H1 (cell line): ENCODE measurements at places on chromosomes 1 and 21.

GRCh38 chr1:114336360-114336759, 174.6 kb downstream of the TRIM33 start:
- no peak overlapping the region for H3K27ac ChIP-seq
- peak; percentile 4 for DNase-seq
- H3K4me1 ChIP-seq: no peaks in the 10 kb centered on the region
- no peaks in the 10 kb centered on the region for H3K36me3 ChIP-seq
- H3K4me3 ChIP-seq: no peak overlapping the region

DNA sequence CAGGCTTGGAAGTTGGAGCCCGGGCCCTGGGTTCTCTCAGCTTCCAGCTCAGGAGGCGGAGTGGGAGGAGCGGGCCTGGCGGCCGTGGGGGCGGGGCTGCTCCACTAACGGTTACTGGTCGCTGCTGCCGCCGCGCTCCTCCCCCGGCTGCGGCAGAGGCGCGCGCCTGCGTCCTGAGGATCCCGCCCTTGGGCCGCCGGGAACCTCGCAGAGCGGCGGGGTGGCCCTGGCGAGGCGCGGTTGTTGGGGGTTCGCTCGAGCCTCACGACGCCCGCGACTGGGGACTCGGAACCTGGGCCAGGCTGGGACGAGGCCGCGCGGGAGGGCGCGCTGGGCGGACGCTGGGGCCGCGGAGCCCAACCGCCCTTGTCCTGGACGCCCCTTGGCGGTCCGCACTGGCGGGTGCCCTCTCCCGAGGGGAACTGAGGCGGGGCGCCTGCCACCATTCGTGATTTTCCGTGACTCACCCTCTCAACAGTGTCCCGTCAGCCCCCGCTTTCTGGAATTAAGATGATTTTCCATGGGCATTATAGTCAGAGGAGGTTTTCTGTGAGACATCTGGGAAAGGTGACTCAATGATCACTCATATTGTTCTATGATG, 34.1 kb downstream of the OR2G3 start:
- peak; percentile 44 for DNase-seq
- H3K4me3 ChIP-seq: peak overlapping the region; percentile 8; the same call in 1 of the 2 replicates
- H3K4me1 ChIP-seq: peaks cover 5% of the 10 kb centered on the region; the same call in 1 of the 2 replicates

- H3K27me3 ChIP-seq: no peaks in the 10 kb centered on the region
- no peak overlapping the region for H3K4me3 ChIP-seq
- peaks cover 11% of the 10 kb centered on the region for H3K4me1 ChIP-seq
- no peaks in the 10 kb centered on the region for H3K36me3 ChIP-seq
- no peak for DNase-seq
- H3K27ac ChIP-seq: no peak overlapping the region
These were observed 219.2 kb downstream of the RERE start for GRCh38 chr1:8598060-8598724.

DNA sequence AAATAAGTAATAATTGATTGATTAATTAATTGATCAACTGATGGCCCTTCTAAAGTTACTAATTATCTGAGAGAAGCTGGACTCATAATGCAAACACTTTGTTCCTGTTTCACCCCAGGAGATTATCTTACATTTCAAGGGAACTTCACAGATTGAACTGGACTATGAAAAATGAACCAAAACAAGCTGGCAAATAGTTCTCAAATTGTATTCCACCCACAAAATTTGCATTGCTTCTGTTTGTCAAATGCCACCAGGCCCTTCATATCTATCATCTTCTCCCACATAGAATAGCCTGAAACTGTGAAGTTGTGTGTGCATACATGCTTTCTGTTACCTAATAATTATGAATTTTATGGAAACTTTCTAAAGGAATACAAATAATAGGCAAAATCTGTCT, 104.0 kb downstream of the ZNF281 start:
- peaks cover 15% of the 10 kb centered on the region for H3K27me3 ChIP-seq
- peaks cover 2% of the 10 kb centered on the region; the same call in 1 of the 2 replicates for H3K4me1 ChIP-seq
- no peak for DNase-seq
- no peak overlapping the region for H3K4me3 ChIP-seq
- no peak overlapping the region for H3K27ac ChIP-seq

- no peaks in the 10 kb centered on the region for H3K36me3 ChIP-seq
- no peak overlapping the region for H3K27ac ChIP-seq
- H3K4me3 ChIP-seq: no peak overlapping the region
- no peaks in the 10 kb centered on the region for H3K4me1 ChIP-seq
These were observed 213.1 kb downstream of the RYR2 start for GRCh38 chr1:237255071-237255470.

GRCh38 chr1:245184779-245185178, 30.0 kb downstream of the KIF26B start:
- H3K27me3 ChIP-seq: no peaks in the 10 kb centered on the region
- DNase-seq: no peak
- H3K4me1 ChIP-seq: peaks cover 6% of the 10 kb centered on the region
- H3K36me3 ChIP-seq: no peaks in the 10 kb centered on the region
- no peak overlapping the region for H3K4me3 ChIP-seq
- no peak overlapping the region for H3K27ac ChIP-seq

- H3K36me3 ChIP-seq: no peaks in the 10 kb centered on the region
- H3K4me1 ChIP-seq: peaks cover 8% of the 10 kb centered on the region
- H3K4me3 ChIP-seq: no peak overlapping the region
- no peaks in the 10 kb centered on the region for H3K27me3 ChIP-seq
- H3K27ac ChIP-seq: no peak overlapping the region
- DNase-seq: no peak
These were observed 8.9 kb upstream of the PDE9A start for GRCh38 chr21:42644223-42645208.

- H3K27me3 ChIP-seq: no peaks in the 10 kb centered on the region
- H3K4me3 ChIP-seq: no peak overlapping the region
- peaks cover 5% of the 10 kb centered on the region for H3K4me1 ChIP-seq
These were observed 8.2 kb upstream of the TGFBR3 start for GRCh38 chr1:91894036-91894761.

DNA sequence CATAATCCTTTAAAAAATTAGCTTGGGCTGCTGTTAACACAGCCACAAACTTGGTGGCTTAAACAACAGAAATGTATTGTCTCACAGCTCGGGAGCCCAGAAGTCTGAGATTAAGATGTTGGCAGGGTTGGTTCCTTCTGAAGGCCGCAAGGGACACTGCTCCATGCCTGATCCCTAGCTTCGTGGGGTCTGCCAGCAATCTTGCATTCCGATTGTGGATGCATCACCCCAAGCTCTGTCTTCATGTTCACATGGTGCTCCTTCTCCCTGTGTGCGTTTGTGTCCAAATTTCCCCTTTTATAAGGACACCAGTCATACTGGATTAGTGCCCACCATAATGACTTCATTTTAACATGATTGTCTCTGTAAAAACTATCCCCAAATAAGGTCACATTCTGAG, 5.0 kb upstream of the HHIPL2 start:
- no peaks in the 10 kb centered on the region for H3K4me1 ChIP-seq
- no peak for DNase-seq
- no peak overlapping the region for H3K4me3 ChIP-seq
- H3K36me3 ChIP-seq: no peaks in the 10 kb centered on the region

DNA sequence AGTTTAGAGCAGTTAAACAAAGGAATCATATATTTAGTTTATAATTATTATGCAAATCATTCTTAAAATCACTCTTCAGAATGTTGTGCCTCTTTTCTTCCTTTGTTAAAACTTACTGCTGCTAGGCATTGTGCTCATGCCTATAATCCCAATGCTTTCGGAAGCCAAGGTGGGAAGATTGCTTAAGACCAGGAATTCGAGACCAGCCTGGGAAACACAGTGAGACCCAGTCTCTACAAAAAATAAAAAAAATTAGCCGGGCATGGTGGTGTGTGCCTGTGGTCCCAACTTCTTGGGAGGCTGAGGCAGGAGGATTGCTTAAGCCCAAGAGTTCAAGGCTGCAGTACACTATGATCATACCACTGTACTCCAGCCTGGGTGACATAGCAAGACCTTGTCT, 33.6 kb downstream of the ZSWIM5 start:
- no peaks in the 10 kb centered on the region for H3K27me3 ChIP-seq
- H3K4me3 ChIP-seq: no peak overlapping the region
- no peaks in the 10 kb centered on the region for H3K36me3 ChIP-seq
- no peaks in the 10 kb centered on the region for H3K4me1 ChIP-seq
- no peak overlapping the region for H3K27ac ChIP-seq

DNA sequence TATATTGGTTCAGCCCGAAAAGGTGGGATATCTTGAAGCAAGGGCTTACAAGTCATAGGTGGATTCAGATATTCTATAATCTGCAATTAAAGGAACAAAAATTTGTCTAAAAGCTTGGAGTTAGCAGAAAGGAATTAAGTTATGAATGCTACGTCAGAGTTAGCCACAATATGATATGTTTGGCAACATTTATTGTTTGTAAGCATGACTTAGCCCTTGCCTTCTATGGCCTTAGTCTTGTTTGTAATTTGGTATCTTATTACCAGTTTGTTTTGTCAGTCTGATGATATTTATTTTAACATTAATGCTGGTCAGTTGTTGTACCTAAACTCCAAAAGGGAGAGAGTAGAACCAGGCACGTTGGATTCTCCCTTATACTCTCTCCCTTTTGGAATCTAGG, 43.1 kb upstream of the SUCO start:
- H3K27ac ChIP-seq: no peak overlapping the region
- DNase-seq: no peak
- no peaks in the 10 kb centered on the region for H3K4me1 ChIP-seq
- H3K36me3 ChIP-seq: no peaks in the 10 kb centered on the region
- no peaks in the 10 kb centered on the region for H3K27me3 ChIP-seq
- H3K4me3 ChIP-seq: no peak overlapping the region

GRCh38 chr1:223462866-223463404, 69.7 kb downstream of the CCDC185 start:
- H3K4me3 ChIP-seq: no peak overlapping the region
- no peaks in the 10 kb centered on the region for H3K4me1 ChIP-seq
- DNase-seq: no peak
- no peaks in the 10 kb centered on the region for H3K27me3 ChIP-seq
- no peaks in the 10 kb centered on the region for H3K36me3 ChIP-seq
- no peak overlapping the region for H3K27ac ChIP-seq

GRCh38 chr1:174689524-174689923, 241.8 kb downstream of the GPR52 start:
- no peaks in the 10 kb centered on the region for H3K27me3 ChIP-seq
- H3K27ac ChIP-seq: no peak overlapping the region
- peaks cover 2% of the 10 kb centered on the region for H3K4me1 ChIP-seq
- DNase-seq: no peak
- no peaks in the 10 kb centered on the region for H3K36me3 ChIP-seq

- no peak for DNase-seq
- no peak overlapping the region for H3K27ac ChIP-seq
- no peaks in the 10 kb centered on the region for H3K27me3 ChIP-seq
These were observed 23.8 kb downstream of the IGFN1 start for GRCh38 chr1:201214461-201214860.

DNA sequence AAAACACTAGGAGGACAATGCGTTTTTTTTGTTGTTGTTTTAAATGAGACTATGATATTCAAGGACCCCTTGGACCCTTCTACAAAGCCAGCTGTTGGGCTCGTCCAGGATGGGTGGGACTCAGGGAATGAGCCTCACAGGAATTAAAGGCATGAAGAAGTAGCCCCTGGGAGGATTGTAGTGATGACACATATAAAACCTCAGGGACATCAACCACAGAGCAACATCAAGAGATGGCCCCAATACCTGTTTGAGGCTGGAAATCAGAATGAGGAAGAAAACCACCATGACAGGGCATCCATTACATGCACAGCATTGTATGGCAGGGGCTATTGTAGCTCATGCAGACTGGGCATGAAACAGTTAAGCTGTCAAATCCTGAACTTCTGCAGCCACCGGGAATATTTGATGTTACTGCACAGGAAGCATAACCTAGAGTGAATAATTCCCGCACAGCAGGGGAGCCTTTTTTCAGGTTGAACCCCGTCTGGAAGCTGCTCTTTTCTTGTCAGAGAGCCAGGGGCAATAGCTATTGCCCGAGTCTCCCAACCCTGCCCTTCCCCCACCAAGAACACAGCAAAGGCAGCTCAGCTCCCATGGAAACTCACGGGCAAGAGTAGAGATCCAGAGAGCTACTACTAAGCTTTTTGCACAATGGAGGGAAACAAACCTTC, 140.2 kb upstream of the FGGY start:
- no peaks in the 10 kb centered on the region; the same call in 1 of the 2 replicates for H3K36me3 ChIP-seq
- H3K4me1 ChIP-seq: peaks cover 9% of the 10 kb centered on the region
- no peak overlapping the region for H3K4me3 ChIP-seq
- DNase-seq: no peak
- H3K27ac ChIP-seq: no peak overlapping the region

GRCh38 chr1:57124768-57125446, 159.1 kb upstream of the C8B start:
- H3K27ac ChIP-seq: no peak overlapping the region
- H3K27me3 ChIP-seq: no peaks in the 10 kb centered on the region
- DNase-seq: no peak
- H3K36me3 ChIP-seq: no peaks in the 10 kb centered on the region

DNA sequence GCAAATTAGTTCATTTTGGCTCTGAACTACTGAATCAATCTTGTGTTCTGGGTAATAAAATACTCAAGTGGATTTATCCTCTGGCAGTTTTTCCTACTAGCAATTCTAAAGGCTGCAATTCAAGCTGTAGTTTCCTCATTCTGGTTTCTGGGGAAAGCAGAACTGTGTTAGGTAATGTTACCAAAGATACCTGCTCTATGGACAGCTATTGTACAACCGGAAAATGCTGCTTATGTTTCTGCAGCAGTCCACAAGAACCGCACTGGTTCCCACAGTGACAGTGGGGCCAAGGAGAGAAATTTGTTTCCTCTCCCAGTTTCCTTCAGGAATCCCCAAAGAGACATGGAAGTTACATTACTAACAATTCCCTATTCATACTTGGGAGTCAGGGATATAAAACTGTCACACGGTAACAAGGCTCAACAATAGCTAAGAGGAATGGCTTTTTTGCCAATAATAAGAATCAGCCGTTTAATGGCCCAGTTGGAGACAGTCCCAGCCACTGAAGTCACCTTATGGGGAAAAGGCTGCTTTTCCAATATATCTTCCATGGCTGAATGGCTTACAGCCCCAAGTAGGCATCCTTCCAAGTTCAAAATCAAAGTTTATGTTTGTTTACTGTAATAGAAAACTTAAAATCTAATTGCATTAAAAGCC, 52.6 kb downstream of the PCNX2 start:
- H3K36me3 ChIP-seq: peaks cover 4% of the 10 kb centered on the region; the same call in 1 of the 2 replicates
- no peaks in the 10 kb centered on the region for H3K27me3 ChIP-seq
- H3K4me3 ChIP-seq: no peak overlapping the region
- no peaks in the 10 kb centered on the region for H3K4me1 ChIP-seq
